ENCODE measurements at places on chromosomes 2 and 18. TPM values are rescaled to one million over a fixed set of nuclear protein-coding genes. Genes with fewer than 3 reads are reported as not detected.

Gene MAP2
- 0.86 TPM for total RNA-seq

Gene POTEC
- total RNA-seq, result not detected

Gene PIEZO2
- 0.90 TPM for total RNA-seq

Gene SOX11
- not detected for total RNA-seq

Gene SKOR2
- total RNA-seq, result not detected
